Heart left ventricle (tissue), 16 donors: ENCODE measurements at places on chromosomes 16 and 17.

DNA sequence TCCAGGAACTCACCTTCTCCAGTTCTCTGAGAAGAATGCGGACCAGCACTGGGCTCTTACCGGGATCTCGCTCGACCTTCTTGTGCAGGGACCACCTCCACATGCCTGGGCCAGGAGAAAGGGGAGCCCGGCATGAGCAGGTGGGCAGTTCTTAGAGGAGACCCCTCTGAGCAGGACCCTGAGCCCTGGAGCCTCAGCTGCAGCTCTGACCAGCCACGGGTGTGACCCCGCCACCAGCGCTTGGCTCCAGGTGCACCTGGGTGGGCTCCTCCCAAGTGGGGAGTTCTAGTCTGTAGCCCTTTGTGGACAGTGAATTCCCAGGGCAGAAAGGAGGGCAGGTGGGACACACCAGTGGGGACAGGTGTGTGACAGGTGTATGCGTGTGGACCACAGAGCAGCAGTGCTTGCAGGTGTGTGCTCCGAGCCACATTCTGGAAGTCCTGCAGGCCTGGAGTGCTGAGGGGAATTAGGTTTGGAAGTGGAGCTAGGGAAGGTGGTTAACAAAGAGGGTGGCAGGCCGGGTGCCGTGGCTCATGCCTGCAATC, 28.9 kb downstream of the PIK3R6 start:
- DNase-seq: no peak

DNA sequence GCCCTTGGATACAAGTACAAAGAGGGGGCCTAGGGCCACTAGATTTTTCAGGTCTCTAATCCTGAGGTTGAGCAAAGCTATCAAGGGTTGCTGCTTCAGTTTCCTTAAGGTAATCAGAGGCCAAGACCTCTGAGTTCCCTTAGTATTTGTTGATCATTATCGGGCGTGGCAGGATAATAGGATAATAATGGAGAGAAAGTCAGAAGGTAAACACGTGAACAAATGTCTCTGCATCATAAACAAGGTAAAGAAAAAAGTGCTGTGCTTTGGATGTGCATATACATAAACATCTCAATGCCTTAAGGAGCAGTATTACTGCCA, 41.5 kb upstream of the YPEL2 start:
- DNase-seq: no peak

- no peak for DNase-seq
Measured at GRCh38 chr16:85225721-85226120, 113.4 kb upstream of the CIBAR2 start.

DNA sequence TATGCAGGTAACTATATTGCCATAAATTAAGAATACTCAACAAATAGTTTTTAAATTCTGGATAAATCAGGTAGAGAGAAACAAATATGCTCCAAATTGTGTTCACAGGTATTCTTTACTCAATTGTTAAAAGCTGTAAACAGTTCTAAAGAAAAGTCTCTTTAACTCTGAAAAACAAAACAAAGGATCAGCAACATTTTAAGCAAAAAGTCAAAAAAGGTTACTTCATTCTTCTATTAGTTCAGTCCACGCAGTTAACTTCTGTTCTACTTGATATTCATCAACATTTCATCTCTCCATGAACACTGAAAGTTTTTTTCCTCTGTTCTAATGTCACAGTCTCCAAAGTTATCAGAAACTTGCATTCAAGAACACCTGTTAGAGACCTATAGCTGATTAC, 47.9 kb downstream of the SCPEP1 start:
- DNase-seq: no peak

DNA sequence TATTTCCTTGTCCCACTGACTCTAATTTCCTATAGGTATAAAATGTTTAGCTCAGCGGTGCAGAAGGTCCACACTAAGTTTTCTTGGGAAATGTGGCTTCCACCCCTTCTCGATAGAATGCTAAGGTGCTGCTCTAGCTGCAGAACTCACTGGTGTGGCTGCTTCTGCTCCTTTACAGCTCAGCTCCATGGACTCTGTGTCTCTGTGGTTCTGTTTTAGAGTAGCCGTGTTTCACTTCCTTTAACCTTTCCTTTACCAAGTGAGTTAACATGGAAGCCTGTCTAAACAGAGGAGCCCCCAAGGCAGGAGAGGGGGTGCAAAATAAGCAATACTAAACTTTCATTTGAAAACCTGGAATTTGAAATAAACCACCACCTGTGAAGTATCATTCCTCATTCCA, 65.3 kb downstream of the SPECC1 start:
- no peak for DNase-seq

GRCh38 chr17:50661348-50661747, 26.7 kb downstream of the ABCC3 start:
- DNase-seq: no peak

GRCh38 chr17:45306623-45307022, 10.2 kb downstream of the MAP3K14 start:
- no peak for DNase-seq

DNA sequence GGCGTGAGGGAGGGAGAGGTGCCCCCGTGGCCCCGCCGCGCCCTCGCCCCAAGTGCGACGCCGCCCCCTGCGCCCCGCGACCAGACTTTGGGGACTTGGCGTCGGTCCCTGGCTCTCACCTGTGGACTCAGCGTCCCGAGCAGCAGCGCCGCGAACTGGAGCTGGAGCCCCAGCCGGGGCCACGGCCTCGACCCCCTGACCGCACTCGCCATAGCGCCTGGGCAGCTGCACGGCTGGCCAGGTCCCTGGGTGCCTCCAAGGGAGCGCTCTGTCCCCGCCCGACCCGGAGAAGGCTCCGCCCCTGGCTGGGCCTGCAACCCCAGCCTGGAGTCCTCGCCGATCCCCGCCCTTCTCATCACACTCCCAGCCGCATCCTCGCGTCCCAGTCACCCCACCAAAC, at the start of gene ERN2:
ERN2 (minus strand) TSS at position 247 of the 400 bp plus-strand sequence; CDS start at position 212, 35 bp downstream.
- no peak for DNase-seq

- DNase-seq: no peak
Measured at GRCh38 chr17:64531955-64532371, 25.2 kb downstream of the CEP95 start.

GRCh38 chr17:40436636-40437035, 6.6 kb upstream of the IGFBP4 start:
- no peak for DNase-seq

- DNase-seq: no peak
Measured at GRCh38 chr17:75272848-75273184, 1.8 kb upstream of the MIF4GD start.

DNA sequence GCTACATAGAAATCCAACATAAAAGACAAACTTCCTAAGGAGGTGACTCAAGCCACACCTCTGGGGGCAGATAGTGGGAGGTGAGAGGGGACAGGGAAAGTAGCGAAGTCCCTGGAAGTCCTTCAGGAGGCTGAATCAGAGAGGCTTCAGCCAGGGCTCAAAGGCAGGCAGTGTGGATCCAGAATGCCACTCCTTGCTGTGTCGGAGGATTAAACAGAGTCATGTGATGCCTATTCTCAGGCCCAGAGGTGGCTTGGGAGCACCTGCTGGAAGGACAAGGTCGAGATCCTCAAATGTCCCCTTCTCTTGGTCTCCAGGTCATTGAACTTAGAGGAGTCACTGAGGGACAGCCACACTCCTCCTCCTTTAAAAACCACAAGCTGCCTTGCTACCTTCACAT, 391.1 kb downstream of the SOX9 start:
- DNase-seq: no peak

DNA sequence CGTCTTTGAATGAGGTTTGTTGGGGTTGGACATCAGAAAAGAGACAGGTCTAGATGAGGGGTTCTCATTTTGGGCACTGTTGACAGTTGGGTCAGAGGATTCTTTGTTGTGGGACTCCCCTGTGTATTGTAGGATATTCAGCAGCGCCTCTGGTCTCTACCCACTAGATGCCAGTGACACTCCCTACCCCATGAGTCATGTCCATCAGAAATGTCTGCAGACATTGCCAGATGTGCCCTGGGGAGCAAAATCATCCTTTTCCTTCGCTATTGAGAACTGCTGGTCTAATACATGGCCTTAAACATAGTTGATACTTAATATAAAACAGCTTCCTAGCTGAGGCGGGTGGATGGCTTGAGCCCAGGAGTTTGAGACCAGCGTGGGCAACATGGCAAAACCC, 3.1 kb downstream of the ABAT start:
- no peak for DNase-seq

DNA sequence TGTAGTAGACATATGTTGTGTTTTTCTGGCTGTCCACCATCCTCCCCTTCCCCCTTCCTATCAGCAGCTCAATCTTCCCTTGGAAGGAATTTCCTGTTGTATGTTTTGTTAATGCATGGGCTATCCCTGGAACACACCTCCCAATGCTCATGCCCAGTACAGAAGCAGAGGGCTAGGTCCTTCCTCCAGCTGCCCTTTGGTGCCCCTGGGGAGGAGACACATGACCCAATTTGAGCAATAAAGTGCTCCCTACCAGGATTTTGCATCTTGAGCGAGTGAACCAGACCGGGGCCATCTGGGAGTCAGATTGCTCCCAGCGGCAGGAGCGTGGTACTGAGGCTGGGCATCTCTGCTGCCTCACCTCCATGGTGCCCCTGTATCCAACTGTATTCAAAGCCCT, 141.5 kb upstream of the MED13 start:
- no peak for DNase-seq

GRCh38 chr16:66717112-66717675, 20.7 kb upstream of the CMTM4 start:
- peak; percentile 35 for DNase-seq

GRCh38 chr17:3007651-3008121, 55.7 kb downstream of the OR1D5 start:
- DNase-seq: no peak

GRCh38 chr16:24748242-24748641, 18.8 kb downstream of the TNRC6A start:
- no peak for DNase-seq

DNA sequence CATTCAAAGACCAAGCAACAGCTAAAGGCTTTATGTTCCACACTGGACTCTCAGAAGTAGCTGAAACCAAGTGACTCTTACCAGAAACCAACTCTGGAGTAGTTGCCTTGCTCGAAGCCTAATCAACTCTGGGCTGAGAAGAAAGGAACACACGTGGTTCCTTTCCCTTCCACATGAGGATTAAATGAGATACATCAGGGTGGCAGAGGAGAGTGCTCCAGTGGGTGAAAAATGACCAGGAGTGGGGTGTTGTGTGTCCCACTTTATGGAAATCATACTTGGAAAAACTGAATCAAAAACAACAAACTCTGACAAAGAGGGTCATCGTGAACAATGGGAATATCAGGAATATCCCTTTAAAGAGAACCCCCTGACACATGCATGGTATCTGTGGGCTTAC, 234.2 kb upstream of the ASIC2 start:
- DNase-seq: no peak

GRCh38 chr17:16584273-16584995, 15.4 kb upstream of the ZNF287 start:
- DNase-seq: peak; percentile 92

DNA sequence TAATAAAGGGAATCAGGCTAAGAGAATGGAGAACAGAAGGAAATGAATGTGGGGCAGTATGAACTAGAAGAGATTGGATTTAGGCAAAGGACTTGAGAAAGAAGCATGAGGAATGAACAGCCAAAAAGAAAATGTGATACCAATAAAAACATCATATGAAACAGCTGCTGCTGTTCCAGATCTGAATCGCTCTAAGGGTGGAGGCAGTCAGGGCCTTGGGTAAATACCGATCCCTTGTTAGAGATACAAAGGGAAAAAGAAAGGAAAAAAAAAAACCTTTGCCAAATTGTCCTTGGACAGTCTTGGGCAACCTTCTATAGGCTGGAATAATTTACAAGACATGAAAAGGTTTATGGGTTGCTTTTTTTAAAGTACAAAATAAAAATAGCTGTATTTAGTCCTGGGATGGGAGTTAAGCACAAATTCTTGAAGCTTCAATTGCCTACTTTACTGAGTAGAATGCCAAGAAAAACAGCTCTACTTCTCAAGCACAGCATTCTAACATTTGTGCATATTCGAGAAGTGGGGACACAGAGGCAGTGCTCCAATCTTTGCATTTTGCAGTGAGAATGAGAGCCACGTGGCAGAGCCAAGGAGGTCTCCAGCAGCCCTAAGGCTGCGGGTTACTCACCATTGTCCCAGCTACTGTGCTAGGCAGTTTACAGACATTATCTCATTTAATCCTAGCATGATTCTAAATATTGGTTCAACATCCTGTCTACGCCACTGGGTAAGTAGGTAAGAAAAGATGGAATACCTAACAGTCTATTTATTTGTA, 43.3 kb upstream of the PSMD7 start:
- DNase-seq: no peak

GRCh38 chr17:77778636-77779489, 179.6 kb upstream of the TNRC6C start:
- DNase-seq: peak; percentile 82

- peak; percentile 82 for DNase-seq
Measured at GRCh38 chr17:79777120-79777893, 641 bp upstream of the CBX2 start.

DNA sequence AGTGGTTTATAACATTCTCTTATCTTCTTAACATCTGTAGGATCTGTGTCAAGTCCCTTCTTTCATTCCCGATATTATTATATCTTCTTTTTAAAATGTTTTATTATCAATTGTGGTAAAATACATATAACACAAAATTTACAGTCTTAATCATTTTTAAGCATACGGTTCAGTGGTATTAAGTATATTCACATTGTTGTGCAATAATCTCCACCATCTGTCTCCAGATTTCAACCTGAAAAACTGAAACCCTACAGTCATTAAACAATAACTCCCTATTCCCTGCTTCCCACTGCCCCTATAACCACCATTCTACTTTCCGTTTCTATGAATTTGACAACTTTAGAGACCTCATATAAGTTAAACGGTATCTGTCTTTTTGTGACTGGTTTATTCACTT, 45.5 kb downstream of the CEP112 start:
- no peak for DNase-seq

DNA sequence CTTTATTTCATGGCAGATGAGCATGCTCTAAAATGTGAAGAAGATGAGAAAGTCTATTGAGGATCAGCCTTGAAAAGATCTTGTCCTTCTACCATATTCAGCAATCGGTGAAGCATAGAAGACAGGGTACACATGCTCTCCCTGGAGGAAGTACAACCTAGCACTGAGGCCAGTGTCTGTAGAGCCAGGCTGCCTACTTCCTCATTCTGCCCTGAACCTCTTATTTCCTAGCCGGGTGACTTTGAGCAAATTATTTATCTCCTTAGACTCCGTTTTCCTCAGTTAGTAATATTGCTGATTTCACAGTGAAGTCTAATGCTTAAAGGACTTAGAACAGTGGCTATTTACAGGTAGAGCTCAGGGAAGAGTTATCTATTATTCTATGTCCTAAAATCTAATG, 58.4 kb downstream of the TMEM100 start:
- DNase-seq: no peak

- no peak for DNase-seq
Measured at GRCh38 chr16:86821895-86822294, 243.5 kb downstream of the FOXL1 start.

DNA sequence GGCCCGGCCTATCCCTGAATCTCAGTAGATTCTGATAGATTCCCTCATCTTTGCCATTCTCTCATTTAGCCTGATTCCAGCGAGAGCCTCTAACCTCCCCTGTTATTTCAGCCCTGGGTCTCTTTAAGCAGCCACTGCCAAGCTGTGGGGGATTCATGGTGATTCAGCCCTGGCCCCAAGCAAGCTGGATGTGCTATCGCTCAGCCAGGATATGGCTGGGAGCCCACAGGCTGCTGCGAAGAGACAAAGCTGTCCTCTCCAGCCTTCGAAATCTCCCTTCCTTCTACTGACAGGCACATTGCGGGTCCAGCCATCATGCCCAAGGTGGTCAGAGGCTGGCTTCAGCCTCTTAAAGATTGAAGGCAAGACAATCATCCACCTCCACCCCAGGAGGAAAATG, 394.1 kb downstream of the SOX9 start:
- peak; percentile 70 for DNase-seq

- DNase-seq: no peak
Measured at GRCh38 chr16:79938575-79938974, 338.0 kb upstream of the MAF start.

GRCh38 chr17:67531291-67531690, 154.2 kb downstream of the PITPNC1 start:
- peak; percentile 21 for DNase-seq
